ENCODE measurements at places on chromosomes 1 and 21.

GRCh38 chr1:3064901-3065300 lies 4.1 kb upstream of the PRDM16 start:
- no peak for DNase-seq

GRCh38 chr1:77590651-77591050 lies 91.8 kb downstream of the ZZZ3 start:
- DNase-seq, result no peak

GRCh38 chr1:200415227-200415626 lies 5.4 kb upstream of the ZNF281 start:
- DNase-seq, result peak; percentile 33

- DNase-seq, result no peak
Observed at GRCh38 chr1:114113411-114114184, 40.1 kb downstream of the SYT6 start.

DNA sequence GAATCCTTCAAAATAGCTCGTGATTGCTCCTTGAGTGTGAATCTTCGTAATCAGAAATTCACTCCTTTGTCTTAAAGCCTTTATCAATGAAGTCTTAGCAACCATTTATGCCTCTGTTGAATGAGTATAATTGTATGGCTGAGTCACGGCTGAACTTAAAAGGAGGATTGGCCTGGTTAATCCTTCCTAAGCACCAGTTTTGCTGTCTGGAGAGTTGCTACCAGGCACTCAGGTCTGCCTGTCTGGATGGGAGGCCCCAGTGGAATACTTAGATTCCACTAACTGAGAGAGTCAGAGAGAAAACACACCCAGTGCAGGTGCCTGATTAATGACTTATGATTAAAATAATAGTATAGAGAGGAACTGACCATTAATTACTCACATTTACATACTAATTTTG lies 7.6 kb upstream of the HHAT start:
- peak; percentile 16 for DNase-seq

GRCh38 chr21:38170283-38170682 lies 86.5 kb upstream of the KCNJ15 start:
- DNase-seq, result no peak

DNA sequence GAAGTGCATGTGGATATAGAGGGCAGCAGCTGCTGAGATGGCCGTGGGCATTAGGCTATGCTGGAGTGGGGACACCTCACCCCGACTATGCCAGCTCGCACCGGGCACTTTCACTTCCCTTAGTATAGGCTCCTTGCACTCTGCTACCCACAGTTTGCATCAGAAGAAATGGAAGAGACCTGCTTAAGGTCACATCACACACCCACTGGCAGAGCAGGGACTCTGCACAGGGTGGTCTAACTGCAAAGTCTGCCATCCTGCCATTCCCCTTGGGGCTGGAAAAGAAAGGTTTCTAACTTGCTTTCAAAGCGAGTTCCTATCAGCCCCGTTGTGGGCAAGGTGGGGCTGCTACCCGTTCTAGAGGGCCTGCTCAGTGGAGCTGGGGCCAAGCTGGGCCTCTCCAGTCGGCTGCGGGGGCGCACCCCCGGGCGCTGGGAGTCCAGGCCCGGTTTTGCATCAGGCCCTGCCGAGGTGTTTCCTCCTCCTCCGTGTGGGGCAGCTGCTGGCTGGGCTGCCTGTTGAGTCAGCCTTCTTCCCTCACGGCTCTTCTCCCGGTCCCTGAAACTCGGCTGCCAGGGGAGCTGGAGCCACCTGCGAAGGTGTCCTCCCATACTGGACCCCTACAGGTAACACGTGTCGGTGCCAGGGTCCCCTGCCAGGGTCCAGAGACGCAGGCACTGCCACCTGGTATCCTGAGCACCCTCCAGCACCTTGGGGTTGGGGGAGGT lies at the start of gene SYTL1:
TSS of gene SYTL1 (plus strand) at position 498 of the 728 bp plus-strand sequence. CDS start 3,313 bp downstream, outside the sequence.
- peak; percentile 55 for DNase-seq

- DNase-seq, result peak; percentile 86
Observed at GRCh38 chr1:236516929-236517704, 6.7 kb upstream of the LGALS8 start.

- DNase-seq, result no peak
Observed at GRCh38 chr1:206506405-206507283, 687 bp upstream of the RASSF5 start.

- no peak for DNase-seq
Observed at GRCh38 chr1:224113545-224113917, 380 bp upstream of the FBXO28 start.

GRCh38 chr1:244839656-244840055 lies 4.2 kb downstream of the COX20 start:
- DNase-seq, result no peak

DNA sequence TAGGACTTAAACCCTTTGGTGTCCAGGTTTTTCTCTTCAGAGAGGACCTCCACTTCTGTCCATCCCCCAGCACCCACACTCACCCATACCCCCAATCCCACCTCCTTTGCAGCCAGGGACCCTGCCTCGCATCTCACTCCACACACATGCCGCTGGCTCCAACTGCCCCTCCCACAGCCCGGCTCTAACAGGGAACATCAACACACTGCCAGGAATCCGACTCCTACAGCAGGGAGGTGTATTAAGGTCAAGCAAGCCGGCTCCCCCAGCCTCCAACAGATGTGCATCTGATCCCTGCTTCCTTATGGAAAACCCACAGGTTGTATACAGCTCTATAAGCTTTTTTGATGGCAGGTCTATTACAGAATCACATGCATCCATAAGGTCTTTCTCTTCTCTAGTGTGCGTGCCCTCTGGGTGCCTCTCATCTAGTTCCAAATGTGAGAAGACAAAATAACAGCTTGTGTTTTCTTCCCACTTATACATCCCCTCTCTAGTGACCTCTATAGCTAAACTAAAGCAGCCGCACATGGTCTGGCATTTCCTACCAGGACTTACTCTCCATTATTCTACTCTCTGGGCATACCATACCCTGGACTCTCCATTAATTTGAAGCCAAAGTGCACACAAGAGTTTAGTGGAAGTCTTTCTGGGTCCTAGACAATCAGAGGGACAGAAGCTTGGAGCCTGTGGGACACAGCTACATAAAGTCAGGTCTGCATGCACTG lies 16.3 kb downstream of the PIK3C2B start:
- DNase-seq, result no peak

- DNase-seq, result no peak
Observed at GRCh38 chr1:154407198-154408091, 2.3 kb downstream of the IL6R start.

DNA sequence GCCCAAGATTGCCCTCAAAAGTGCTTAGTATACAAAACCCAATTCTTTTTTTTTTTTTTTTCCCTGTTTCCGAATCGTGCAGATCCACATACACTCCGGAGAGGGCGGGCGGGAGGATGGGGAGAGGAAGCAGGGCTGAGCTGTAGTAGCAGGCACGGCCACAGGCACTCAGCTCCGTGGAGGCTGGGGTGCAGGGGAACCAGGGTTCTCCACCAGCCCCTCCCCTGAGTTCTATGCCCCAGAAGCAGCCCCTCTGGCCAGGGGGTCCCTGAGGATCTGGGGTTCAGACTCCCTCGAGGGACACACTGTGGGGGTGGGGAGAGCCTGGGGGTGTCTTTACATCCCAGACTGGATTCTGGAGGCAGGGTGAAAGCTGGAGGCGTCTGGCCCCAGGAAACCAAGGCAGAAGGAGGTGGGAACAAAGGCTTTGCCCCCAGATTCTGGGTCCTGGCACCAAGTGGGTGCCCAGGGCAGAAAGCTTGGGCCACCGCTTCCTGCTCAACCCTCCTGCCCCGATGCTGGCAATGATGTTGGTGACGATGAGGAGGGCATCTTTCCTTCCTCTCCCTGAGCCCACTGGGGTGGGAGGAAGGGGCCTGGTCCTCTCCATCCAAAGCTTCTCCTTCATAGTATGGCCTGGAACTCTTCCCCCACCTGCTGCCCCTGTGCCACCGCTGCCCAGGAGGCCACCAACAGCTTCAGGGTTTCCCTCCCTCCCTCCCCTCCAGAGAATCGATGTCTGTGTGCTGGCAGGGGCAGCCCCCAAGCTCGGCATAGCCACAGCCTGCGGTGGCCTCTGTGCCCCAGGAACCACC lies 106.4 kb upstream of the TARDBP start:
- DNase-seq, result no peak

DNA sequence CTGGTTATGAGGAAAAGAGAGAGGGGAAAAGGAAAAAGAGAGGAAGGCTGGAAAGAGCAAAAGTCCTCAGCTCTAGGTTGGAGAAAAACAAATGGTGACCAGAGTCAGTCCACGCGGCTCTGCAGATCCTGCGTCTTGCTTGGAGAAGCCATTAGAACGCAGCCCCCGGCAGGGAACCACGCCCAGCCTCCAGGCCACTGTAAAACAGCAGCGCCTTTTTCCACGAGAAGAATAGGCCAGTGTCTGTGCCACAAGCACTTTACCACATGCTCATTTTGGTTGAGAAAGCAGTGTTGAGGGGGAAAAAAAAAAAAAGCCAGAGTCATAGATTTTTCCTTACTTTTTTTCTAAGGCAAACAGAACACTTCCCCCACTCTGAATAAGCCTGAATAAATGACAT lies 846.9 kb upstream of the ADAMTS5 start:
- no peak for DNase-seq

GRCh38 chr1:115204513-115204912 lies 115.2 kb upstream of the TSPAN2 start:
- no peak for DNase-seq

GRCh38 chr21:34800797-34801518 lies 132.2 kb downstream of the CLIC6 start:
- peak; percentile 51 for DNase-seq

- DNase-seq, result no peak
Observed at GRCh38 chr1:246165826-246166709, 341.0 kb downstream of the SMYD3 start.

GRCh38 chr1:178031856-178032320 lies 62.0 kb upstream of the RASAL2 start:
- peak; percentile 98 for DNase-seq

DNA sequence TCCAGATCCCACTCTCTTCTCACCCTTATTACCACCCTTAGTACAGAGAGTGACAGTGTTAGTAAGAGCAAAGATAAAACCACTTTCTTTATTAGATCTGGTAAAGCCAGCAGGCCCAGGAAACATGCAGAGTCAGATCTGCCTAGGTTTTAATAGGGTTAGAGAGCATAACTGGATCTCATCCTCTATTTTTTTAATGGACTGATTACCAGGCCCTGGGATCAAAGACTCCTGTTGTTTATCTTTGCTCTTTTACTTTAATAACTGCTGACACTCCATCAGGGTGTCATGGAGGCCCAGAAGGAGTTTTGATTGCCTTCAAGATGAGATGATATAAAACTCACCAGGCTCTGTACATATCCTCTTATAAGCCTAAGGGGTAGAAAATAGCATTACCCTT lies 45.3 kb upstream of the RGS5 start:
- no peak for DNase-seq
